Mucosa of descending colon (tissue), 3 donors: ENCODE measurements at places on chromosomes 2 and 18.

- DNase-seq = no peak
Measured at GRCh38 chr2:64504774-64505720, 19.1 kb upstream of the AFTPH start.

DNA sequence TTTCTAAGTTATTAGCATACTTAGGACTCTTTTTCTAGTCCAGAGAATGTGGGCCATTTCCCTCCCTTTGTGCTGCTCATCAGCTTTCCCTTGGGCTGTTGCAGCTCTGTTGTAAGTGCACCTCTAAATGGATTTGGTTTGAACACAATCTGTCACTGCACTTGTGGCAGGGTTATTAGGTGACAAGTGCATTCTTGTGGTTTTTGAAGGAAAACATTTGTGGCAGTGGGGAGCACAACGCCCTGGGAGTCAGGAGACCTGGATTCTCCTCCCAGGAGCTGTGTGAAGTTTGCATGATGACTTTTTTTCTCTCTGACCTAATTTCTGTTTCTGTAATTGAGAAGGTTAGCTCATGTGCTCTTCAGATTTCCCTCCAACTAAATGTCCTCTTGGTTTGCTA is 630.9 kb upstream of the FAM98A start:
- no peak for DNase-seq

DNA sequence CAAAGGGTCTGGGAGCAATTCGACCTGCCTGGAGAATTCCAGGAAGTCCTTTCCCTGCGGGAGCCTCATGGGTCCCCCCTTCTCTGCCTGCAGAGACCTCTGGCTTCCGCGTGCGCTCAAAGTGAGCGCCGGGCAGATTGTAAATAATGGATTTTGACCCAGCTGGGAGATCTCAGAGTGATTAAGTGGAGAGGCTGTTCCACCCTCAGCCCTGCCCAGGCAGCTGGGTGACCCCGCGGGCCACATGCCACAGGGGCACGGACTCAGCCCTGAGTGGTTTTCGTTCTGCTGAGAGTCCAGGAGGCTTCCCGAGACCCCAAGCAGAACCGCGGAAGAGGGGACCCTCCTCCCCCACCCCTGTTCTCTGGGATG is 1.2 kb downstream of the KCNG2 start:
- no peak for DNase-seq

DNA sequence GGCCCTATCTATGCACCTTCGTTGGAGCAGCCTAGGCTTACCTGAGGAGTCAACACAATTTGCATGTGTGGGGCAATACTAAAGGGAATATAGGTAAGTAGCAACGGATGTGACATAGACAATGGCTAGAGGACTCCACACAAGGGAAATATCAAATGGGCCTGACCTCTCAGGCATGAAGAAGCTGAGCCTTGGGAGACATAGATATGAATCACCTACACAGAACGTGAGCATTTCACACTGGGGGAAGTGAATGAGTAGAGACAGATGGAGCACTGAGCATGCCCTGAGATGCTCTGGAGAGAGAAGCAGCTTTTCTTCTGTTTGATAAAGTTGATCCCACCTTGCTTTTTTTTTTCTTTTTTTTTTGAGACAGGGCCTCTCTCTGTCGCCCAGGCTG is 97.9 kb downstream of the ATL2 start:
- no peak for DNase-seq

DNA sequence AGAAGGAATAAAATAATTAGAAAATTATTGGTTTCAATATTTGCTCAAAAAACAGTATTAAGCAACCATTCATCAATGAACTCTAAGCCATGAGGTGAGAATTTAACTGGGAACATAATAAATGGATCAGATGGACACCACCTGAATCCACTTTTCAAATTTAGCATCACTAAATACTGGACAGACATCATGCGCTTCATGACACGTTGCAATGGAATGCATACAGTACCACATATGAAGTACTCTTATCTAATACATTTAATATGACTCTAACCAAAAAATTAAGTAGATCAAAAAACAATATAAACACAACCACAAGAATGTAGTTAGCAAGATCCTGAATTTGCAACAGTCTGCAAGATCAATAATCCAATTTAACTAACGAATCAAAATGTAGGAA is 76.6 kb downstream of the COBLL1 start:
- DNase-seq = no peak

DNA sequence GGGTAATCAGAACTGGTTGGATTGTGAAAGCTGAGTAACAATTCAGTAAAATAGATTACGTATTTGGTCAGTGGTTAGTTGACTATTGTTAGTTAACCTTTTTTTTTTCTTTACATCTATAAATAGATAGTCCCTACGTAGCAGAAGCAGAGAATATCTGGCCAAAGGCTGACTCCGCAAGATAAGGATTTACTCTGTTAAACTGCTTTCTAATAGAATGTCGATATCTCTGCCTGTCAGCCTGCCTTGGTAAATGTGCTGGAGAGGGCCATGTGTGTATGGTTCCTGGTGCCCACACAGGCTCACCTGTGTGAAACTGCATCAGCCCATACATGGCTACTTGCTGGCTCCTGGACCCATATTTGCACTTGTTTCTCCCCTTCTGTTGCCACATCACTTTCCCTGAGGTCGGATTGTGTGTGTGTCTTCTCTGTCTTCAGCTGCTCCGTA is 94.4 kb downstream of the CRIM1 start:
- no peak for DNase-seq

GRCh38 chr18:33901894-33902512 is 322.7 kb downstream of the NOL4 start:
- DNase-seq = no peak

- DNase-seq = no peak
Measured at GRCh38 chr18:28063271-28063761, 113.6 kb downstream of the CDH2 start.

DNA sequence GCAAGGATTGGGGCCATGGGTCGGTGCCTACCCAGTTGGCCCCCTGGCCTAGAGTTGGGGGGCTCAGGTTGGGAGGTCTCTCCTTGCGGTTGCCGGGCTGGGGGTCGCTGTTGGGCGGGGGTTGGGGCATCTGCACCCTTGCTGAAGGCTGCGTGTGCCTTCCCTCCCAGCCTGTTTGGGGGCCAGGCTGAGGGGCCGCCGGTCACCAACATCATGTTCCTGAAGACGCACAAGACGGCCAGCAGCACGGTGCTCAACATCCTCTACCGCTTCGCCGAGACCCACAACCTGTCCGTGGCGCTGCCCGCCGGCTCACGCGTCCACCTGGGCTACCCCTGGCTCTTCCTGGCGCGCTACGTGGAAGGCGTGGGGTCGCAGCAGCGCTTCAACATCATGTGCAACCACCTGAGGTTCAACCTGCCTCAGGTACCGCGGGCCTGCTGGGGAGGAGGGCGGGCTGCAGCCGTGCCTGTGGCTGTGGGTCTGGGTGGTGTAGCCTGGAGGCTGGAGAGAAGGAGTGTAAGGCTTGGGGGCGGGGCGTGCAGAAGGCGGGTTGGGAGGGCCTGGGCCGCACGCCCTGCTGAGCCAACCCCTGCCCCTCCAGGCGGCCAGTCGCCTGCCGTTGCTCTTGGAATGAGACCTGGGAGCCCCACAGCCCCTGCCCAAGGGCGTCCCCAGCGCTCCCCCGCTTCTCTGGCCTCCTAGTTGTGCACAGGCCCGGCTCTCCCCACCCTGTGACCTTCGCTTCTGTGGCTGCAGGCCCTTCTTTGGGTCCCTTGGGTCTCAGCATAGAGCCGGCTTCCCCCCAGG is 7.2 kb upstream of the NEU4 start:
- DNase-seq = peak; percentile 69

GRCh38 chr18:7855028-7855427 is 287.9 kb downstream of the PTPRM start:
- DNase-seq = no peak

DNA sequence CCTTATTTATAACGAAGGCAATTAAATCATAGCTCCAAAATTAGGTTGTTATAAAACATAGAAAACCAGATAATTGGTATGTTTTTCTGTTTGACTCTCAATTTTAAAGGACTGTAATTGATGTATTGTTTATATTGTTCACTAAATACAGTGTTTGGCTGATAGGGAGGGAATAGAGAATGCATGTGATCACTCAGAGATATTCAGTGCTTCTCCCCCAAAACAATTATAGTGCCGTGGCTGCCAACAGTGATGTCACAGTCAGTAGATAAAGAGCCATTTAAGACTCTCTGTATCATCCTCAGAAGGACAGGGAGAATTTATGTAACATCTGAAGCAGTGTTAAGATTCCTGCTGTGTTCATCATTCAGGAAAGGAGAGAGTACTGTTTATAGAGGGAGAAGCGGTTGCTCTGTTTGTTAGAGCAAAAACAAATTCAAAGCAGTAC is 69.6 kb downstream of the PHLPP1 start:
- no peak for DNase-seq

GRCh38 chr18:62569081-62569655 is 46.3 kb downstream of the ZCCHC2 start:
- no peak for DNase-seq

DNA sequence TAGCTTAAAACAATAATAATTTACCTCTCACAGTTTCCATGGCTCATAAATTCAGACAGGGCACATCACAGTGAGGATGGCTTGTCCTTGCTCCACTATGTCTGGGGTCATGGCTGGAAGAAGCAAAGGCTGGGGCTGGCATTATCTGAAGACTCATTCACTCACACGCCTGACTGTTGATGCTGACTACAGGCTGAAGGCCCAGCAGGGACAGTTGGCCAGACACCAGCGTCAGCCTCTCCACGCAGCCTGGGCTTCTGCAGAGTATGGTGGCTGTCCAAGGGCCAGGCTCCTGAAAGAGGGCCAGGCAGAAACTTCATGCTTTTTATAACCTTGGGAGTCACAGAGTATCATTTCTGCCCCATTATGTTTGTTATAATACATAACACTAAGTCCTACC is 33.4 kb downstream of the YPEL5 start:
- DNase-seq = no peak

DNA sequence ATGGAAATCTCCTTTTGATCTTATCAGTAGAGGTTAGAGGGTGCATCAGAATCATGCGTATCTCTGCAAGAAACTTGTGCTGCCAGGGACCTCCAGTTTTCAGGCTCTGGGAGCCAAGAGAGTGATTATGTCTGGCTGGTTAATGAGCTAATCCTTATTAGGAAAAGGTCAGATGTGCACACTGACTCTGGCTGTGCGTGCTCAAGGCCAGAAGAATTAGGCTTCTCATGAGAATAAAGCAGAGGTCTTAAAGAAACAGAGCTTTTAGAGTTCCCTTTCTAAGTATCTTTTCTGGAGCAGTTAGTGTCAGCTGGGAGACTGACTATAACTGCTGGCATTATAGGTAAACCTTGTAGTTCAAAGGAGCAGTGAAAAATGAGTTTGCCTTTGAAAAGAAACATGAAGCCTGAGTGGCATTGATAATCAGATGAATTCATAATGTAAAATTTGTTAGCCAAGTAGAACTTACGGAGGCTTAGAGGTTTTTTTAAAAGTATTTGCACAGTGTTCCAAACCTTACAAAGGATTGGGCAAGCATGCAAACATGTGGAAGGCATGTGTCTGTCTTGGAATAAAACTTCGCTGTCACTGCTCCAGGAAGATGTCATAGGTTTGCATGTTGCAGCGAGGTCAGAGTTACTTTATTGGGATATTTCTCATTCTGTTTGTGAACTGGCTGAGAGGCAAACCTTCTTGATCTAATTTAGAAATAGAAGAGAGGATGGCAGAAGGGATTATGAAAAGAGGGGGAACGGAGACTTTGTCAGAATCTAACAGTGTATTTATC is 151.7 kb downstream of the ARHGAP28 start:
- no peak for DNase-seq

DNA sequence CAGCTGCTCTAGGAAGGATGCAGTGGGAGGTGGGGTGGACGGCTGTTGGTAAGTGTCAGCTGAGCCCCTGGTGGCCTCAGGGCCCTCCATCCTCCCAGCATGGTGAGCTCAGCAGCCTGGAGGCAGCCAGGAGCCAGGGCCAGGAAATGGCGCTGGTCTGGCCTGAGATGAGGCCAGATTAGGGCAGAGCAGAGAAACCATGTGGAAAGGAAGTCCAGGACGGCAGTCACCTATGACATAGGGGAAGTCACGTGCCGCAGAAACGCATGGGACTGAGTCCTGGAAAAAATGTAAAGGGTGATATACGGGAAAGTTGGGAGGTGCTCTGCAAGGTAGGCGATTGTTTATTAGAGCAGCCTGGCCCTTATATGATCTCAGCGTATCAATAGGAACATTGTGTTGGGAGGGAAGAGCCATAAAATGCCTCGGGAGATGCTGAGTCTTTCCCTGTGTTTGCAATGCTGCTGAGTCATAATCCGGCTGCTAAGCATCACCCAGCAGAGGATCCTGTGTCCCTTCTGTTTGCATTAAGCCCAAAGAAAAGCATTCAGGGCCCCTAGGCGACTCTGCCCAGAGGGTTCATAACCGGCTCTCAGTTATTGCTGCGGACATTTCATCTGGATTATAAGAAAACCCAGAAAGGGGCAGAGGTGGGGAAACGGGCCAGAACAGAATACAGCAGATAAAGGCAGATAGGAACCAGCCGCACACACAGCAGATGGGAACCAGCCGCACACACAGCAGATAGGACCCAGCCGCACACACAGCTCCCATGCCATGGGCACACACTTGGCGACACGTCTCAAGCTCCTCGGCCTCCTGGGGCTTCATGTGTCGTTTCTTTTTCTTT is 30.3 kb upstream of the B3GNT7 start:
- DNase-seq = peak; percentile 49

- DNase-seq = no peak
Measured at GRCh38 chr2:57890464-57890863, 156.1 kb upstream of the VRK2 start.

DNA sequence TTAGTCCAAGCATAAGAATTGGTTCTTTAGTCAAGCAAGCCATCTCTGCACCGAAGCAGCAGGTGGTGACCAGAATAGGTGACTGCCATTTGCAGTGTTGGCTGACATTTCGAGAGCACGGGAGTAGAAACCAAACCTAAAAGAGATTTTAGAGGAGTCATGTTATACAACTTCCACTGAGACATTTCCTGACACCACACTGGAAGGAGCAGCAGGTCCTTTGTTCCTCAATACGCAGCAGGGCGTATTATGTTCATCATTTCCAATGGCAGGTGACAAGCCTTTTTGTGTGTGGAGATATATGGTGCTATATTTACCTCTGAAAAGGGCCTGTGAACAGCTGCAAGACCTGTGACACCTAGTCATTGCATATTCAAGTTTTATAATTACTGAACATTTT is 418.8 kb upstream of the NETO1 start:
- DNase-seq = no peak

GRCh38 chr2:175864137-175864850 is 137.8 kb downstream of the LNPK start:
- no peak for DNase-seq

GRCh38 chr2:144631636-144632035 is 111.7 kb upstream of the ZEB2 start:
- no peak for DNase-seq

DNA sequence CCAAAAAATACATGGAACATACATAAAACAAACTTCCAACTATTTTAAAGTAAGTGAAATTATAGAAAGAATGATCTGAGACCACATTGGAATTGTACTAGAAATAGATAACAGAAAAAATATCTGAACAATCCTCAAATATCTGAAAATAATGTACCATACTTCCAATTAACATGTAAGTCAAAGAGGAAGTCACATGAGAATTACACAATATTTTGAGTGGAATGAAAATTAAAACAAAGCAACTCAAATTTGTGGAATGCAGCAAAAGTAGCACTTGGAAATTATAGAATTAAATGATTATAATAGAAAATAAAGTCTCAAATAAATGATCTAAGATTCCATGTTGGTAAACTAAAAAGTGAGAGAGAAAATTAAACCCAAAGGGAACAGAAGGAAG is 38.3 kb upstream of the CTIF start:
- DNase-seq = no peak

- no peak for DNase-seq
Measured at GRCh38 chr2:239951129-239951734, 73.9 kb downstream of the NDUFA10 start.

- DNase-seq = no peak
Measured at GRCh38 chr18:75829091-75829490, 401.6 kb upstream of the SMIM21 start.

GRCh38 chr2:38187541-38188011 is 111.6 kb upstream of the CYP1B1 start:
- no peak for DNase-seq
